ENCODE measurements at places on chromosomes 16 and 17. TPM values are rescaled to one million over a fixed set of nuclear protein-coding genes. Genes with fewer than 3 reads are reported as not detected.

- DNase-seq = no peak
- H3K4me3 ChIP-seq = no peak overlapping the region
- H3K27me3 ChIP-seq = peaks cover 71% of the 10 kb centered on the region
These were observed 150.3 kb downstream of the ENGASE start for GRCh38 chr17:79224903-79225302.

DNA sequence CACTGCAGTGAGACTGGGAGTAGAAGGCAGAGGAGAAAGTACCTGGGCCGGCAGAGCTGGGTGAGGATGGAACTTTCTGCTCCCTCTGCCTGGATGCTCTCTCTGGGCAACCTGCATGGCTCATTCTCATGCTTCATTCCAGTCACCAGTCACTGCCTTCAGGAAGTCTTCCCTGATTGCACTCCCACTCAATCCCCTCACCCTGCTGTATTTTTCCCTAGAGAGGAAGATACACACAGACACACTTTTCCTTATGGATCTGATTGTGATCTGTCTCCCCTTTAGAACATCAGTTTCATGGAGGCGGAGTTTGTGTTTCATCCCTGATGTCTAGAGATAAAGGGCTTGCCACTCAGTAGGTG lies 44.9 kb downstream of the MEAK7 start:
- peaks cover 7% of the 10 kb centered on the region for H3K4me1 ChIP-seq
- no peak overlapping the region for H3K27ac ChIP-seq
- H3K36me3 ChIP-seq = no peaks in the 10 kb centered on the region
- DNase-seq = no peak

GRCh38 chr17:37373530-37374159 lies 2.1 kb upstream of the C17orf78 start:
- DNase-seq = peak; percentile 12
- no peaks in the 10 kb centered on the region for H3K27me3 ChIP-seq
- H3K36me3 ChIP-seq = no peaks in the 10 kb centered on the region
- H3K27ac ChIP-seq = no peak overlapping the region
- H3K4me3 ChIP-seq = peak overlapping the region; percentile 9

- H3K27me3 ChIP-seq = no peaks in the 10 kb centered on the region
- peaks cover 5% of the 10 kb centered on the region for H3K36me3 ChIP-seq
- H3K4me1 ChIP-seq = peaks cover 12% of the 10 kb centered on the region
- DNase-seq = no peak
These were observed 103.8 kb upstream of the NOL11 start for GRCh38 chr17:67613961-67614360.

- H3K4me3 ChIP-seq = no peak overlapping the region
- peaks cover 19% of the 10 kb centered on the region for H3K27me3 ChIP-seq
- DNase-seq = no peak
These were observed 61.4 kb downstream of the IRX6 start for GRCh38 chr16:55385359-55385758.

Gene CTRB2
- not detected for total RNA-seq

Gene EPN2
- total RNA-seq = 7.2 TPM

DNA sequence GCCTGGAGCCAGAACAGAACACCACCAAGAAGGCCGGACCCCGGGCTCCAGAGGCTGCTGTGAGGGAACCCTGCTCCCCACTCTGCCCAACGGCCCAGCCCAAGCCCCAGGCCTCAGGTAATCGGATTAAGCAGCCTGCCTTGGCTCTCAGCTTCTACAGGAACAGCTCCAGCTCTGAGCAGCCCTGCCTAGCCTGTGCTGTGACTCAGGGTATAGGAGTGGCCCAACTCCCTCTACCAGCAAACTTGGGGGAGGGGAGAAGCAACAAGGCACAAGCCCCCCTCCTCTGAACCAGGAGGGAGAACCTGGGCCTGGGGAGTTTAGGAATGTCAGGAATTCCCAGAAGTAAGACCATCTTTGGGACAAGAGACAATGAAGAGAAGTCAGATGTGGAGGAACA lies 849 bp upstream of the SOX15 start:
- DNase-seq = no peak
- no peaks in the 10 kb centered on the region for H3K27me3 ChIP-seq
- H3K4me1 ChIP-seq = peaks cover 6% of the 10 kb centered on the region
- H3K27ac ChIP-seq = peak overlapping the region; percentile 29

Gene NAGLU
- total RNA-seq = 12.5 TPM

DNA sequence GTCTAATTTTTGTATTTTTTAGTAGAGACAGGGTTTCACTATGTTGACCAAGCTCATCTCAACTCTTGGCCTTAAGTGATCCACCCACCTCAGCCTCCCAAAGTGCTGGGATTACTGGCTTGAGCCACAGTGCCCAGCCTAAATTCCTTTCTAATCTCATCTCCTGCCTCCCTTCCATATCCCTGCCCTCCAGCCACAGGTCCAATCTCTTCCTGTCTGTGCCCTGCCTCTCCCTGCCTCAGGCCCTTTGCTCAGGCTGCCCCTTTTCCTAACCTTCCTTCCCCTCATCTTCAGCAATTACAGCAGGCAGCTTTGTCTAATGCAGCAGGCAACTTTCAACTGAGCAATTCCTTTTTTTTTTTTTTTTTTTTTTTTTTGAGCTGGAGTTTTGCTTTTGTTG lies 46.8 kb downstream of the CFAP20 start:
- H3K27me3 ChIP-seq = peaks cover 8% of the 10 kb centered on the region
- DNase-seq = no peak
- H3K4me3 ChIP-seq = no peak overlapping the region
- peaks cover 2% of the 10 kb centered on the region for H3K36me3 ChIP-seq

Gene SKAP1
- 136 TPM for total RNA-seq

- H3K27ac ChIP-seq = peak overlapping the region; percentile 100
- no peak overlapping the region for H3K4me3 ChIP-seq
- DNase-seq = no peak
- H3K36me3 ChIP-seq = no peaks in the 10 kb centered on the region
- H3K4me1 ChIP-seq = peaks cover 53% of the 10 kb centered on the region
These were observed 29.5 kb downstream of the NSMCE1 start for GRCh38 chr16:27239026-27239425.

GRCh38 chr17:66786107-66786506 lies 48.8 kb upstream of the CACNG5 start:
- H3K27me3 ChIP-seq = no peaks in the 10 kb centered on the region
- H3K4me1 ChIP-seq = peaks cover 3% of the 10 kb centered on the region
- H3K27ac ChIP-seq = no peak overlapping the region
- no peak for DNase-seq
- no peak overlapping the region for H3K4me3 ChIP-seq

DNA sequence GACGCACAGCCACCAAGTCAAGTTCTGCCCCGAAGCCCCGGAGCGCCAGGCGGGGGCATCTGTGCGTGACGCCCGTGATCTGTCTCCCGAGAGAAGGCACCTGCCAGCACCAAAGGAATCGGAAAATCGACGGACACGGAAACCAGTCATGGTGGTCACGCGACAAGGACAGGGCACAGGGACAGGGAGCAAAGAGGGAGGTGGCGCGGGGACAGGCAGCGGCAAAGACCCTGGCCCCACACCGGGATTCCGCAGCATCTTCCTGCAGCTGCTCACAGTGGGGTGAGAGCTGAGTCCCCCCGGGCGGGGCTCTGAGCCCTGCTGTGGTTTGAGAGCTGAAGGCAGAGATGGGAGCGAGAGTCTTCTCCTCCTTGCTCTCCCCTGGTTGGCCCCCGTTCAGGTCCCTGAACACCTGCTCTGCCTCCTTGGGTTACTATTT lies 56.4 kb downstream of the ABR start:
- H3K27ac ChIP-seq = no peak overlapping the region
- H3K27me3 ChIP-seq = no peaks in the 10 kb centered on the region
- peaks cover 3% of the 10 kb centered on the region for H3K4me1 ChIP-seq
- no peak for DNase-seq
- no peaks in the 10 kb centered on the region for H3K36me3 ChIP-seq
- no peak overlapping the region for H3K4me3 ChIP-seq

DNA sequence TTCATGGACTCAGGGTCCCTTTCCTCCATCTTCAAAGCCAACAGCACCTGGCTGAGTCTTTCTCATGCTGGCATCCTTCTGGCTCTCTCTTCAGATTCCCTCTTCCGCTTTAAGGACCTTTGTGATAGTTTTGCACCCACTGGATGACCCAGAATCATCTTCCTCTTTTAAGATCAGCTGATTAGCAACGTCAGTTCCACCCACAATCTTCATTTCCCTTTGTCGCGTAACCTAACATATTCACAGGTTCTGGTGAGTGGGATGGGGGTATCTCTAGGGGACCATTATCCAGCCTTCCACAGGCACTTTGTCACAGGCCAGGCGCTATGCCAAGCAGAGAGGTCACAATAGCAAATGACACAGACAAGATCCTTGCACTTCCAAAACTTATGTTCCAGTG lies 593.8 kb downstream of the MAF start:
- DNase-seq = no peak
- peaks cover 11% of the 10 kb centered on the region for H3K4me1 ChIP-seq
- H3K36me3 ChIP-seq = peaks cover 3% of the 10 kb centered on the region
- H3K27ac ChIP-seq = no peak overlapping the region

Gene NHLRC4
- total RNA-seq = 1.4 TPM

Gene EFNB3
- not detected for total RNA-seq

Gene FGF11
- total RNA-seq = 2.6 TPM

Gene ADPRM
- total RNA-seq = 17.6 TPM

DNA sequence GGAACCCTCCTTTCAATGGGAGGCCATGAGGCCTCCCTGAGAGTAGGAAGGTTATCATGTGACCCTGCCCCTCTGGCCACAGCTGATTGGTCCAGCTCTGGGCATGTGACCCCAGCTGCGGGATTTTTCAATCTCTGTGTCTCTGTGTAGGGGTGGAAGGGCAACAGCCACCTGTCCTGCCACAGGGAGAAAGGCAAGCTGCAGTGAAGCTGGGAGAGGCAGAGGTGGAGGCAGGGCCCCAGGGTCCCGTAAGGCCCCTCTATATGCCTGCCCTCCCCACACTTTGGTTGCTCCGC lies 10.9 kb downstream of the DNAAF8 start:
- H3K4me3 ChIP-seq = no peak overlapping the region
- H3K27me3 ChIP-seq = no peaks in the 10 kb centered on the region
- no peak overlapping the region for H3K27ac ChIP-seq
- no peaks in the 10 kb centered on the region for H3K36me3 ChIP-seq
- no peak for DNase-seq
- H3K4me1 ChIP-seq = peaks cover 12% of the 10 kb centered on the region

- H3K27me3 ChIP-seq = peaks cover 52% of the 10 kb centered on the region
- no peak for DNase-seq
- no peak overlapping the region for H3K27ac ChIP-seq
- peaks cover 3% of the 10 kb centered on the region for H3K36me3 ChIP-seq
- no peaks in the 10 kb centered on the region for H3K4me1 ChIP-seq
These were observed 5.8 kb downstream of the PIPOX start for GRCh38 chr17:29048440-29049368.

Gene KRT24
- not detected for total RNA-seq

GRCh38 chr16:66309-67182 lies 5.9 kb downstream of the RHBDF1 start:
- no peak overlapping the region for H3K27ac ChIP-seq
- H3K4me3 ChIP-seq = no peak overlapping the region
- H3K27me3 ChIP-seq = peaks cover 31% of the 10 kb centered on the region
- no peak for DNase-seq
- no peaks in the 10 kb centered on the region for H3K36me3 ChIP-seq
- peaks cover 5% of the 10 kb centered on the region for H3K4me1 ChIP-seq

Gene KRT40
- total RNA-seq = not detected

Gene CCL1
- total RNA-seq = not detected

DNA sequence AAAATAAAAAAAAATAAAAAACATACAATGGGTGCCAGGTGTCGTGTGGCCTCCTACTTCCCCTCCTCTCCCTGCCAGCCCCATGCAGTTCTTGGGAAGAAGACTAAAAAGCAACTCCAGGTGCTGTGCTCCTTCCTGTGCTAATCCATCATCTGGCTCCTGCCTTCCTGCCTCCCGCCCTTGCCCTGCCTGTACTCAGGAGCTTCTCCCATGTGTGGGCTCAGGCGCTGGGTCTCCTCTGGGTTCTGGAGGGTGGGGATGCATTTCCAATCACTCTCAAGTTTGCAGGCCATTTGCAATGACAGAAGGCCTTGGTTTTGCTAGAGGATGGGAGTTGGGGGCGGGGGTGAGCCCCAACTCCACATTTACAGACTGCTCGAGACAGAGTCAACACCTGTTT lies 122.9 kb downstream of the SDK2 start:
- DNase-seq = no peak
- H3K27me3 ChIP-seq = peaks cover 9% of the 10 kb centered on the region
- no peak overlapping the region for H3K27ac ChIP-seq
- H3K4me3 ChIP-seq = no peak overlapping the region
- H3K36me3 ChIP-seq = no peaks in the 10 kb centered on the region

DNA sequence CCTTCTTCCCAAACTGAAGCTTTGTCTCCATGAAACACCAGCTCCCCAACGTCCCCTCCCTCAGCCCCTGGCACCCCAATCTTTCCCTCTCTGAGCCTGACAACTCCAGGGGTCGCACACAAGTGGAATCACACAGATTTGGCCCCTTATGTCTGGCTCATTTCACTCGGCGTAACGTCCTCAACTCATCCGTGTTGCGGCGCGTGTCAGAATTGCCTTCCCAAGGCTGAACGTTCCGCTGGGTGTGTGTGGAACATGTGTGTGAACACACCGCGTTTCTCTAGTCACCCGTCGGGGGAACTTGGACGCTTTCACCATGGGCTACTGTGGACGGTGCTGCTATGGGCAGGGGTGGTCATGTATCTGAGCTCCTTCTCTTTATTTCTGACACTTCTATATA lies 45.0 kb downstream of the TBC1D16 start:
- H3K27ac ChIP-seq = peak overlapping the region; percentile 4
- H3K27me3 ChIP-seq = no peaks in the 10 kb centered on the region
- H3K4me1 ChIP-seq = peaks cover 20% of the 10 kb centered on the region
- H3K36me3 ChIP-seq = no peaks in the 10 kb centered on the region

DNA sequence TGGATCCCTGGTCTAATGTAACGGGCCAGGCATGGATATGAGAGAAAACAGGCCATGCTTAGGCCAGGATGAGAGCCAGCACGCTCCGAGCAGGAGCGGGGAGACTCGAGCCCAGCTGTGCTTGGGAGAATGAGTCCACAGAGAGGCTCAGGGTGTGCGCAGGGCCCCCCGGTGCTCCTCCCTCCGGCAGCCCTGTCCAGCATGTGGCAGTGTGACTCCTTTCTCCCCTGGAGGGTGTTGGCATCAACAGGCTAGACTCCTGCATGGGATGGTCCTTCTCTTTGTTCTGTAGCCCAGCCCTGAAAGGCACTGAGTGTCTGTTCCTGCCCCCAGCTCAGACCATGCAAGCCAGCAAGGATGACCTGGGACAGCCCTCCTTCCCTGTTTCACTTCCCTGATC lies 23.4 kb downstream of the PGS1 start:
- peaks cover 20% of the 10 kb centered on the region for H3K4me1 ChIP-seq
- no peak overlapping the region for H3K4me3 ChIP-seq
- H3K27ac ChIP-seq = no peak overlapping the region

Gene TBC1D28
- not detected for total RNA-seq

- DNase-seq = no peak
- H3K27me3 ChIP-seq = peaks cover 24% of the 10 kb centered on the region
- no peak overlapping the region for H3K27ac ChIP-seq
- no peak overlapping the region for H3K4me3 ChIP-seq
These were observed 10.5 kb downstream of the ITGB3 start for GRCh38 chr17:47264166-47264565.

GRCh38 chr16:57700781-57701551 lies 6.4 kb downstream of the DRC7 start:
- H3K36me3 ChIP-seq = no peaks in the 10 kb centered on the region
- H3K27ac ChIP-seq = no peak overlapping the region
- H3K27me3 ChIP-seq = no peaks in the 10 kb centered on the region
- no peak for DNase-seq
- no peak overlapping the region for H3K4me3 ChIP-seq

GRCh38 chr17:58870747-58871146 lies 115.1 kb downstream of the PPM1E start:
- no peak overlapping the region for H3K4me3 ChIP-seq
- peaks cover 29% of the 10 kb centered on the region for H3K27me3 ChIP-seq
- H3K4me1 ChIP-seq = no peaks in the 10 kb centered on the region
- DNase-seq = no peak

Measured in T-helper 17 cell (primary cell).